Fibroblast of pulmonary artery (primary cell): ENCODE measurements at places on chromosomes 5 and 9.
A peak's percentile ranks its signal among the peaks of the same experiment; 100 is the strongest.

DNA sequence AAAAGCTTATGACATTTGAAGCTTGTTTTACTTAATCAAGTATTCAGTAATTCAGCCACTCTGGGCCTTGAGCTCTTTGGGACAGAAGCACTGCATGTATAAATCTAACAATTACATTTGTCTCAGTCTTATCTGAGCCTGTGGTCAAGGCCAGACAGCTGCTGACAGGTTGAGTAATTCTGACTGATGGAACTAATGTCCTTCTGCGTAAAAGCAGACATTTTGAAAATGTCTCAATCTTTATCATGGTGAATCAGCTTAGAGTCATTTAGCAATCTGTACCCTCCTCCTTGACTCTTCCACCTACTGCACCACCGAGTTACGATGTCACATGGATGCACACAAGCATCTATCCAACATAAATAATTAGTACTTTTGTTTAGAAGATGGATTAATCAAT, 400.0 kb downstream of the ARRDC3 start:
- peak; percentile 96 for DNase-seq

DNA sequence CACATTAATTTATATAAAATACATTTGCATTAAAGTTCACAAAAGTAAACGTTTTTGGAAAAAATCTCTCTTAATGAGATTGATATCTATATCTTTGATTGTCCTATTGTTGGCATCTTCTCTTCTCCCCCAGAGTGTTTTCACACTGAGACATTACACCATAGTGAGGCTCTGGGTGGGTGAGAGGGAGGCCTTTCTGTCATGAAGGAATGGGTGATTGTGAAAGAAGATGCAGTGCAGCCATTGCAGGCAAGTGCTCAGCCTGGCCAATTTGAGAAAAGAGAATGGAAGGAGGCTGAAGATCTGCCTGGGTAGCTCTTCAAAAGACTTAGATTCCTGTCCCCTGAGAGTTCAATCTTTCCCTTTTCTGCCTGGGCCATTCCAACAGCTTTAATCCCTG, 140.8 kb downstream of the SLC12A2 start:
- peak; percentile 48 for DNase-seq

GRCh38 chr5:167771571-167771970, 519.9 kb upstream of the WWC1 start:
- no peak for DNase-seq

- no peak for DNase-seq
Measured at GRCh38 chr9:2214707-2215106, 199.6 kb downstream of the SMARCA2 start.

- DNase-seq = peak; percentile 53
Measured at GRCh38 chr5:148984345-148984744, 78.5 kb downstream of the SH3TC2 start.

DNA sequence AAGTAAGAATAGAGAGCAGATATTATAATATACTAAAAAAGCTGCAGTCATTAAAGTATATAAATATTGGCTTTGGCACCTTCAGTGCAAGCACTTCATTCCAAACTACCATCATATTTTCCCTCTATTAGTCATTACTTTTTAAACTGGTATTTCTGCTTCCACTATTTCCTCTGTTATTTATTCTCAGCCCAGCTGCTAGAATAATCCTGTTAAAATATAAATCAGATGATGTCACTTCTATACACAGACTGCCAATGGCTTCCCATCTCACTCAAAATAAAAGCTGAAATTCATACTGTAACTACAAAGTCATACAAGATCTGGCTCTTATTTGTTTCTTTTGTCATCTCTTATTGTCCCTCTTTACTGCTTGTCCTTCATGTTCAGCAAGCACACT, 432.9 kb downstream of the TLE4 start:
- no peak for DNase-seq

- DNase-seq = no peak
Measured at GRCh38 chr5:54529565-54529964, 12.0 kb downstream of the SNX18 start.

- DNase-seq = peak; percentile 50
Measured at GRCh38 chr5:55578771-55579170, 44.0 kb upstream of the PLPP1 start.

- DNase-seq = no peak
Measured at GRCh38 chr5:117252566-117252965, 677.9 kb upstream of the SEMA6A start.

DNA sequence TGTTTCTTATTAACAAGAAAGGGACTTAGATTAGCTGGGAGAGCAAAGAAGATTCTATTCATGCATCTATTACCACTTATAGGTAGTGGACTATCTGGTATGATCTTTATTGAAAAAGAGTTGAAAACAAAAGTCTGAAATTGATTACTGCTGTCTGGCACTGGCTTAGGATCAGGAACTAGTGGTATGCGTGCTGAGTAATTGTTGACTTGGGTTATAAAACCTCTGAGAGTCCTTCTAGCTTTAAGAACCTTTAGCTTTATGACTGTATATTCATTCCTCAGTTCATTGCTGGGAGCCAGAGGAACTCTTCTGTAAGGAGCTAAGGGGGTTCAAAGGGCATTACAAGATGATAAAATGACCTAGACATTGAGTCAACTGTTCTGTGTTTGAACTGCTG, 7.6 kb downstream of the SLC1A1 start:
- DNase-seq = peak; percentile 50

DNA sequence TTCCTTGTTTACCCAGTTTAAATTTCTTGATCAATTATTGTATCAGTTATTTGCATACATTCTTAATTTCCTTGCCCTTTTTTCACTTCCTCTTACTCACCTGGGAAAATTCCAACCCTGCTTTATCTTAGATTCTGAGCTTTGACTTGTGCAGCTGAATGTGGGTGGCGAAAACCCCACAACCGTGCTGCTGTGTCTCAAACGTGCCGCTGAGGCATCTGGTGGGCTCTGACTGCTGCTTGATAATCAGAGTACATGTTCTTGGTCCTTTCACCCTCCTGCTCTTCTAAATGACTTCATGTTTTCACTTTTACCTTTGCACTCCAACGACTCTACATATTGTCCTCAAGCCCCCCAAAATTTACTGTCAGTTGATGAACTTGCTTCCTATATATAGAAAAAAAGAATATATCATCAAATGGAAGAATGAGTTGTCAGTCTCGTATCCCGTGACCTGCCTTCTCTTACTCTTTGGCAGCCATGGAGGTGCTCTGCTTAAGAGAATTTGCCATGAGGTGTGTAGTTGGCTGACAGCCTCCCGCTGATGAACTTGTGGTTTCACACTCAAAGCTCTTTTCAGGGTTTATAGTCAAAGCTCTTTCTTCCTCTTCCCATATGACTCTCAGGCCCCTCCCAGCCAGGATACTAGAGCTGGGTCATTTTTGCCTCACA, 14.0 kb upstream of the JAK2 start:
- no peak for DNase-seq

DNA sequence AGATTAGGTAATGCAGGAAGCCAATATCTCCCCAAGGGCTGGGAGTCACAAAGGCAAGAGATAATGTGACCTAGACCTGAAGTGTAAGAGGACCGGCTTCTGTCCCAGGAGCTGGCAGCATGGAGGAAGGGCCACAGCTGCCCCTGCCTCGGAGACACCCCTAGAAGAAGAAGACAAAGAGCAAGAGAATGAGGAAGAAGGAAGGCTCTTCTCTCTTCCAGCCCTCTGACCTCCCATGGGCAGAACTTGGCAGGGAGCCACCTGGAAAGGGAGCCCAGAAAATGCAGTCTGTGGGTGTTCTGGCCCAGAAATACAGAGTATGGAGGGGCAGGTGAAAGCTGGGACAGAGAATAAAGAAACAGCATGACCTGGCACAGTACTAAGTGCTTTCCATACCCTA, 151.0 kb downstream of the C5orf15 start:
- DNase-seq = no peak

- no peak for DNase-seq
Measured at GRCh38 chr5:75837258-75837841, 120.1 kb upstream of the POC5 start.

DNA sequence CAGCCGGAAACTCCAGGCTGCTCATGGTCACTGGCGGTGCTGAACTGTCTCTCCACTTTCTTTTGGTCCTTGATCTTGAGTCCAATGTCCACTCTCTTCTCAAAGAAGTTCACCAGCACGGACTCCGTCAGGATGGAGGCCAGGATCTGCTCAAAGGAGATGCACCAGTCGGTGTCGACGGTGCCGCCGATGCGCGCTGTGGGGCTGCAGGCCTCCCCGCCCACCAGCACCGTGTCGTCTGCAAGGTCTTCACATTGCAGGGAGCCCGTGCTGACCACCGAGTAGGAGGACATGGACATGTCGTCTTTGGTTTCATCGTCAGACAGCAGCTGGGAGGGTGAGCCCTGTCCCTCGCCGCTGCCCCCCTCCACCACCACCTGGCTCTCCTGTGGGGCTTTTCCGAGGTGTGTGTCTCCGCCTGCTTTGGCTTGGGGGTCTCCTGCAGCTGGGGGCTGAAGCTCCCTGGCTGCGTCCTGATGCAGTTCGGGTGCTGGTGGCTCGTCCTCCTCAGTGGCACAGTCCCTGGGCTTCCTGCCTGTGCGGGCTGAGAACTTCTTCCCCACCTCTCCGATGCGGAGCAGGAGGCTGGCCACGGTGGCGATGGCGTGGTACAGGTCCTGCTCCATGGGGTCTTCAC, 5.0 kb upstream of the MRNIP start:
- no peak for DNase-seq
